ENCODE measurements at places on chromosomes 6 and 20.

DNA sequence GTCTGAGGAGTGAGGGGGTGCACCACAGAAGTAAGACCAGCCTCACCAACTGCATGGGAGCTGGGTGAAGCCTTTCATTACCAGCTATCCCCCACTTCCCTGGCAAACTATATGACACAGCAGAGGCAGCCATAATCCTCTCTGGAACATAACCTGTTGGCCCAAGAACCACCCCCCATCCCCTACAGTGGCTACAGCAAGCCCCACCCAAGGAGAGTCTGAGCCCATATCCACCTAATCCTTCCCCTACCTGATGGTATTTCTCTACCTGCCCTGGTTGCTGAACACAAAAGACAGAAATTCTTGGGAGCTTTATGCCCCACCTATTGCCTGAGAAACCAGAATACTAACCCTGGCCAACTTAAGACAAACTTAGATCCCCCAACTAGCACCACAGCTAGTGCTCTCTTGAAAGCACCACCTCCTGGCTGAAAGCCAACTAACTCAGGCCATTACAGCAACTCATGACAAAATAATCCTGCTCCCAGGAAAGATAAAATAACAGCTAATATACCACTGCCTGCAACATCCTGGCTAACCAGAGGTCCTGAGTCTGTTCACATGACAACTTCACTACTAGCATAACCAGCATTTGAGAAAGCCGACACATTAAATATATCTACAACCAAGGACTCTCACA is 11.2 kb downstream of the RNGTT start:
- DNase-seq, result no peak

- no peak for DNase-seq
Observed at GRCh38 chr6:10073341-10073740, 341.5 kb downstream of the TFAP2A start.

DNA sequence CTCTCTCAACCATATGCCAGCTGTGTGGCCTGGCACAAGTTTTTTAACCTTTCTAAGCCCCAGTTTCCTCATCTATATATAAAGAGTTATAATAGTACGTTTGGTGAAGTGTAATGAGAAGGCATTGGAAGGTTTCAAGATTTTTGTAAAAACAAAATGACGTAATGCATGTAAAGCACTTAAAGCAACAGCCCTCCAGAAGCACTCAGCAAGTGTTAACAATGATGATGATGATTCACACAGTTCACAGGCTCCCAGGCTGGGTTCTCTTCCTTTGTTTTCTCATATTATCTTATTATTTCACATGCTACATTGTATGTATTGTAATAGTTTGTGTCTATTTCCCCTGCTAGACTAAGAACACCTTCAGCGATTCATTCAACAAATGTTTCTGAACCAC is 6.2 kb downstream of the CEP250 start:
- no peak for DNase-seq

GRCh38 chr20:8209061-8209460 is 77.0 kb downstream of the PLCB1 start:
- no peak for DNase-seq

- DNase-seq, result no peak
Observed at GRCh38 chr6:42369568-42369967, 82.2 kb downstream of the TRERF1 start.

- DNase-seq, result no peak
Observed at GRCh38 chr6:382883-383810, 8.4 kb upstream of the IRF4 start.

DNA sequence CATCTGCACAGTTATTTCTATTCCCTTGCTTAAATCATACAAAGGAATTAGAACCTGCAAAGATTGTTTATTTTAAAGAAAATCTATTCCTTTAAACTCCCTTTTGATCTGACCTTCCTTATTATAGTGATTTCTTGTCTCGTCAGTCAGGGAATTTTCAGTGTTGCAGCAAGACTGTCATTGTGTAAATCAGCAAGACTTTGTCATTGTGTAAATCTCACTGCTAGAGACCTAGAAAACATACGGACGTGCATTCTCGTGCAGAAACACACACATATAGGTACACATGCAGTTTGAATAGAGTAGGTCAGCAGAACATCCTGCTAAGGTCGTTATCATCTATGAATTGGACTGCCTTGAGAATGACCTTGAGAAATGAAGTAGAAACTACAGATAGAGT is 6.2 kb upstream of the SGK1 start:
- no peak for DNase-seq

- no peak for DNase-seq
Observed at GRCh38 chr6:91428953-91429560, 842.2 kb upstream of the MAP3K7 start.

GRCh38 chr20:56429502-56429901 is 17.4 kb downstream of the CASS4 start:
- no peak for DNase-seq

GRCh38 chr6:52931351-52931750 is 21.9 kb upstream of the GSTA3 start:
- no peak for DNase-seq

GRCh38 chr20:60509407-60509806 is 551.2 kb downstream of the CDH26 start:
- no peak for DNase-seq

DNA sequence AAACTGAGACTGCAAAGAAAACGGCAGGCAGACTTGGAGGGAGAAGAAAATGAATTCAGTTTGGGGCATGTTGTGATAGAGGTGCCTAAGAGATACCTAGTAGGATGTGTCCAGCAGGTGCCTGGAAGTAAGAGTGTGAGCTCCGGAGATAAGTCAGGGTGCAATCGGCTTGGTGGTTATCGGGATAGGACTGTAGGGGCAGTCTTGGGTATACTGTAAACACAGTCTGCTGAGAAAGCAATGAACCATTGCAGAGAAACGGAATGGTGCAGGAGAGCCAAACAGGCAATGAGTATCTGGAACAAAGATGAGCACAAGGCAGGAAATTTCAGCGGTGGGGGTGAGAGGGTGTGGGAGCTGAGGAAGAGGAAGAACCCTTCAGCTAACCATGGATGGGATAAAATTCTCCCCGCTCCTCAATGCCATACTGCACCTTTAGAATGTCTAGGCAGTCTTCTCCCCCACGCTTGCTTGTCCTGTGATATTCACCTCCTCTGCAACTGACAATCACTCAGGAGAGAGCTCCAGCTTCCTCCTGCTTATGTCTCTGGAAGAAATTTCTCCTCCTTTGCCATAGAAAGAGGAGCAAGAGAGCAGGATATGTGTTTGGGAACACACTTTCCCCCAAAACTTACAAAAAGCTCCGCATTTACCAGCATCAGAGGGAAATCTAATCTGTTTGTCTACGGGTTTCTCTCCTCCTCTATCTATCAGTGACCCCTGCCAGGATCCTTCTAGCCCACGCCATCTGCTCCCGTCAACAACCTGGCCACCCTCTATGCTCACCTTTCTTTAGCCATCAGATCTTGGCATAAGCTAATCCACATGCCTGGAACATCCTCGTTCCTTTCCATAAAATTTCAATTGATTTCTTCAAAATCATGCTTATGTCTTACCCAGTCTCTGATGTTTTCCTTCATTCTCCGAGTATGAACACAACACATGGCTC is 381.7 kb upstream of the JARID2 start:
- no peak for DNase-seq

- DNase-seq, result no peak
Observed at GRCh38 chr6:104595311-104595820, 264.4 kb downstream of the HACE1 start.

GRCh38 chr6:27136978-27137814 is 110.3 kb upstream of the PRSS16 start:
- DNase-seq, result no peak

DNA sequence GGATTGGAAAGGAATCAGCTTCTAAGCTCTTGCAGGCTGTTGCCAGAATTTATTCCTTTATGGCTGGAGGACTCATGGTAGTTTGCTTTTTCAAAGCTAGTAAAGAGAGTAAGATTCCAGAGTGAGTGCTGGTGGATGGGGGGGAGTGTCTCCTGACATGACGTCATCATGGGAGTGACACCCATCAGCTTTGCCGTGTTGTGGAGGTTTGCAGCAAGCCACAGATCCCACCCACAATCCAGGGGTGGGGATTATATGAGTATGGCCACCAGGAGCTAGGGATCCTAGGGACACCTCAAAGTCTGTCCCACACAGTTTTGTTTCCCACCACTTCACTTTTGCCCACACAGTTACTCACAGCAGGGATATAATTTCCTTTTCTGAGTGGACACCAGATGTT is 28.7 kb upstream of the PMEPA1 start:
- DNase-seq, result no peak

GRCh38 chr20:10430704-10431103 is 3.3 kb downstream of the MKKS start:
- DNase-seq, result no peak

DNA sequence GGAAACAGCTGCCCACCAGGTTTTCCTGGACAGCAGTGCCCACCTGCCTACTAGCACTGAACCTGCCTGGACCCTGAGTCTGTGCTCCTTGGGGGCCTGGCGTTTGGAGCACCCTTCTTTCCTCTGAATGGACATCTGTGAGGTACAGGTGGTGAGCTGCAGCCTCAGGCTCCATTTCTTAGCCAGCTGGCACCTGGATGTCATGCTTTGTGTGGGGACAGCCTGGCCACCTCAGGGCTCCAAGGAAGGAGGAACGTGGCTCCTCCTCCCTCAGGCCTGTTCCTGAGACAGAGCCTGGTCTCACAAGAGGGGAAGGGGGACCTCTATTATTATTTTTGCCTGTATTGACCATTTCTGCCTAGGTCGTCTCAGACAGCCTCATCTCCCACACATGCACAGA is 8.1 kb downstream of the TMEM151B start:
- DNase-seq, result no peak

- DNase-seq, result no peak
Observed at GRCh38 chr20:44188752-44189151, 1.8 kb upstream of the JPH2 start.

GRCh38 chr6:128144320-128144719 is 243.5 kb upstream of the THEMIS start:
- no peak for DNase-seq

- DNase-seq, result no peak
Observed at GRCh38 chr6:1903780-1904465, 294.2 kb downstream of the FOXC1 start.

DNA sequence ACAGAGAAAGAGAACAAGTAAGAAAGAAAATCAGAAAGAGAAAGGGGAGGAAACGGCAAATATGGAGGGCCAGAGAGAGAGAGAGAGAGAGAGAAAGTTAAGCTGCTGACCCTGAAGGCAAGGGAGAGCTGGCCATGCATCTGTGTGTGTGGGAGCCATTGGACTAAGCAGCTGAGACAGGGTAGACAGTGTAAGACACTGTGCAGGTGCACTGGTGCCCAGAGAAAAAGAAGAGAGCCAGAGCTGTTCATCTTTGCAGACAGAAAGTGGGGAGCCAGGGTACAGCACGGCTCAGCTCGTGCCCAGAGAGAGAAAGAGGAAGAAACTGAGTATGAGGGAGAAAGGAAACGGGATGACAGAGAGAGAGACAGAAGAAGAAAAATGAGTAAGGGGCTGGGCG is 24.2 kb upstream of the ZNF318 start:
- DNase-seq, result no peak

DNA sequence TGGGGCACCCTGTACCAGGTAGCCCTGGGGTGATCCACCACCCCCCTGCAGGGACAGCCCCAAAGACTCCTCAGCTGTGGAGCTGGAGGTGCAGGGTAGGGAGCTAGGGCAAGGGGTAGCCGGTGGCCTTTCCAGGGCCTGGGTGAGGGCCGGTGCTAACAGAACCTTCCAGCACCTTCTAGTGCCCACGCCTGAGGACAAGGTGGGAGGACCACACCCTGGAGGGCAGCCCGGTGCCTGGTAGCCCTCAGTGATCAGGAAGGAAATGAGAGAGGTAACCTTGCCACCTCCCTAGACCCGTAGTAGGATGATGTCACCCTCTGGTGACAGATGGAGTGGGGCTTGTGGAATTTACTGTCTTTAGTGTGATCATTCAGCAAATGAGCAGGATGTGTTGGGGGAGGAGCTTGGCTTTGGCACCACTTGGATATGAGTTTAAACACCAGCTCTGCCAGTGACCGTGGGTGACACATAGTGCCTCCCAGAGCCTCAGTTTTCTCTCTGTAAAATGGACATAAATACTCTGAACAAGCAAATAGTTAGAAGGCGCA is 187.7 kb downstream of the NFATC2 start:
- DNase-seq, result no peak

DNA sequence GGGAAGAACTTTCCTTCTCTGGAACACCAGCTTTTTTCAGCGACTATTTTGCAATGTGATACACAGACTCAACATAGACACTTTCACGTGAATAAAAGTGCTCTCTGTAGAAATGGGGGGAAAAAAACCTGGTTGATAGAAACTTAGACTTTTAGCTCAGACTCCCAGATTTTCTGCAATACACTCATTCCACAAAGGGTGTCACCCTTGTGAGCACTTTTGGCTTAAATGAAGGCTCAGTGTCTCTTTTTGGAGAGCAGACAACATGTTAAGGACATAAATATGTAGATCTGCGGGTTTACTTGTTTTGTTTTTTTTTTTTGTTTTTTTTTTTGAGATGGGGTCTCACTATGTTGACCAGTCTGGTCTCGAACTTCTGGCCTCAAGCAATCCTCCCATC is 579.6 kb downstream of the PTPRT start:
- no peak for DNase-seq

DNA sequence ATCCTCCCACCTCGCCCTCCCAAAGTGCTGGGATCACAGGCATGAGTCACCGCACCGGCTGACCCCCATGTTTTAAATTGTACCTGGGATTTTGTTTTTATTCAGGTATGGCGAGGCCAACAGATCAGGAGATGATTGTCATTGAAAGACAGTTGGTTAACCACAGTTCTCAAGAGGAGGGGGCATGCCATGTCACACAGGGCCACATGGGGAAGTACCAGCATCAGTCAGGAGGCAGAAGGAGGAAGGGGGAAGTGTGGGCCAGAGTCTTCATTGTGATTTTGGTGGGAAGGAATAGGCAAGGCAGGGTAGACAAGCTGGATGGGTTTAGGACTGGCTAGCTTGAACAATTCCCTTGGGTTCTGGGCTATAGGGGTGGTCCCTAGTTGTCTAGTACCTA is 9.9 kb upstream of the MMP9 start:
- no peak for DNase-seq

- no peak for DNase-seq
Observed at GRCh38 chr20:4709261-4710105, 12.2 kb upstream of the PRND start.

- no peak for DNase-seq
Observed at GRCh38 chr20:3071266-3071609, 182 bp upstream of the OXT start.

GRCh38 chr6:3286641-3287171 is 28.0 kb downstream of the PSMG4 start:
- DNase-seq, result no peak

- no peak for DNase-seq
Observed at GRCh38 chr6:45299096-45299581, 29.0 kb upstream of the RUNX2 start.

- DNase-seq, result no peak
Observed at GRCh38 chr20:32352121-32352720, 5.9 kb upstream of the ASXL1 start.

DNA sequence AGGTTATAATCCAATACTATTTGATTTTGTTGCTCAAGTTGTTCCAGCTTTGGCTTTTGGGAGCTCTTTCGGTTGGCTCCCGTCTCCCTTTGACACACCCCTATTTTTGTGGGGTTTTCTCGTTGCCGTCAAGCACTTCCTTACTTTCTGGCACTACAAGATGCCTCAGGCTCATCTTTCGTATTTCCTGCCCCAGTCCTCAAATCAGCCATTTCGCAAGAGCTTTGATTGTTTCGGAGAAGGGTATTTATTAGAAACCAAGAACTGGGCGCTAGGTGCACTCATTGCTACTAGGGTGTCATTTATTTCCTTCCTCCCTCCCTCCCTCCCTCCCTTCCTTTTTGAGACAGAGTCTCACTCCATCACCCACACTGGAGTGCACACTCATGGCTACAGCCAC is 13.3 kb upstream of the SOX12 start:
- no peak for DNase-seq

GRCh38 chr20:61674121-61674520 is 391.6 kb downstream of the TAF4 start:
- no peak for DNase-seq

All from stimulated activated CD8-positive, alpha-beta memory T cell treated with anti-CD3 and anti-CD28 coated beads, Interleukin-4, amount 100 ng/mL, for 1 hour (primary cell).